ENCODE measurements at places on chromosomes 6 and 20.

- DNase-seq, result no peak
Observed at GRCh38 chr6:33080127-33081089, 4.6 kb downstream of the HLA-DPB1 start.

GRCh38 chr20:43974695-43975094 lies 60.0 kb downstream of the TOX2 start:
- no peak for DNase-seq

GRCh38 chr6:148085631-148086331 lies 256.9 kb upstream of the SASH1 start:
- no peak for DNase-seq

GRCh38 chr20:48189181-48189580 lies 403.9 kb upstream of the SULF2 start:
- DNase-seq, result peak; percentile 52

DNA sequence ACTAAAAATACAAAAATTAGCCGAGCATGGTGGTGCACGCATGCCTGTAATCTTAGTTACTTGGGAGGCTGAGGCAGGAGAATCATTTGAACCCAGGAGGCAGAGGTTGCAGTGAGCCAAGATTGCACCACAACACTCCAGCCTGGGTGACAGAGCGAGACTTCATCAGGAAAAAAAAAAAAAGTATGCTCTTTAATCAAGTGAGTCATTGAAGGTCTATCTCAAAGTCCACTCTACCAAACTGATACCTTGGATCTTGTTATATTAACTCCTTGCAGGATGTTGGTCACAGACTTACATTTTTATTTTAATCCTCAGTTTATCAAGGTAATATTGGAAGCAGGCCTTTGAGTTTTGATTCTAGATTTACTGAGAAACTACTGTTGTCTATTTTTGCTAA lies 348.7 kb downstream of the COL12A1 start:
- no peak for DNase-seq

GRCh38 chr6:13094781-13095425 lies 233.4 kb downstream of the TBC1D7 start:
- DNase-seq, result no peak

GRCh38 chr20:64055893-64056638 lies 6.6 kb upstream of the SOX18 start:
- peak; percentile 63 for DNase-seq

DNA sequence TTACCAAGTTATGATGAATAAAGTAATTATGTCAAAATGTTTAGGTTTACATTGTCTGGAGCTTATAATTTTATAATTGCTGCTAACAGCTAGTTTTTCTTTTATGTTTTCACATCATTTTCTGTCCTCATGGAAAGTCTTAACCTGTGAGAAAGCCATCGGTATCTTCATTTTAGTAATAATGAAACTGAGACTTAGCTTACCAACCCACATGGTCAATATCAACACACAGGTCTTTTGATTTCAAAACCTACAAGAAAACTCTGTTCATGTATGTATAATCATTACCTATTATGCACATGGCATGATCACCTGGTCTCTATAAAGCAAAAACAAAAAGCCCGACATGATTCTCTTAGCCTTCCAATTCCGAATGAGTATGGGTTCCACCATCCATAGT lies 61.9 kb downstream of the KCNQ5 start:
- DNase-seq, result peak; percentile 51

GRCh38 chr6:42960243-42961019 lies at the start of gene GNMT:
Gene GNMT (plus strand): TSS chr6:42960754. CDS start chr6:42960768, 14 bp downstream.
- peak; percentile 63 for DNase-seq

- DNase-seq, result no peak
Observed at GRCh38 chr6:6331946-6332601, 11.6 kb upstream of the F13A1 start.

- DNase-seq, result no peak
Observed at GRCh38 chr6:69164564-69165229, 529.6 kb downstream of the ADGRB3 start.

DNA sequence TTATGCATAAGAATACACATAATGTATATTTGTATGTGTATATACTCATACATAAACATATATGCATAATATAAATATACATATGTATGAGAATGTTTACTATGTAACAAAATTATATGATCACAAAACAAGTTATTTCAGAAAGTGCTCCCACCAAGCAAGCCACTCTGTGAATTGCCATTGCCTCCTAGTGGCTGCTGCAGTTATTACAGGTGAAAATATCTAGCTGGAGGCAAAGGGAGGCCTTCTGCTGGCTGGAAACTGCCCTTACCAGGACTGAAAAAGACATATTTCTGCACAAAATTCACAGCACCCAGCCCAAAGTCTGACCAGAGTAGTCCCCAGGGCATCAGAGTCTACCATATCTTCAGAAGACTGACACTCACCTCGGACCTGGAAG lies 14.4 kb upstream of the ADAM33 start:
- no peak for DNase-seq

GRCh38 chr6:70985156-70985555 lies 28.3 kb upstream of the B3GAT2 start:
- no peak for DNase-seq

DNA sequence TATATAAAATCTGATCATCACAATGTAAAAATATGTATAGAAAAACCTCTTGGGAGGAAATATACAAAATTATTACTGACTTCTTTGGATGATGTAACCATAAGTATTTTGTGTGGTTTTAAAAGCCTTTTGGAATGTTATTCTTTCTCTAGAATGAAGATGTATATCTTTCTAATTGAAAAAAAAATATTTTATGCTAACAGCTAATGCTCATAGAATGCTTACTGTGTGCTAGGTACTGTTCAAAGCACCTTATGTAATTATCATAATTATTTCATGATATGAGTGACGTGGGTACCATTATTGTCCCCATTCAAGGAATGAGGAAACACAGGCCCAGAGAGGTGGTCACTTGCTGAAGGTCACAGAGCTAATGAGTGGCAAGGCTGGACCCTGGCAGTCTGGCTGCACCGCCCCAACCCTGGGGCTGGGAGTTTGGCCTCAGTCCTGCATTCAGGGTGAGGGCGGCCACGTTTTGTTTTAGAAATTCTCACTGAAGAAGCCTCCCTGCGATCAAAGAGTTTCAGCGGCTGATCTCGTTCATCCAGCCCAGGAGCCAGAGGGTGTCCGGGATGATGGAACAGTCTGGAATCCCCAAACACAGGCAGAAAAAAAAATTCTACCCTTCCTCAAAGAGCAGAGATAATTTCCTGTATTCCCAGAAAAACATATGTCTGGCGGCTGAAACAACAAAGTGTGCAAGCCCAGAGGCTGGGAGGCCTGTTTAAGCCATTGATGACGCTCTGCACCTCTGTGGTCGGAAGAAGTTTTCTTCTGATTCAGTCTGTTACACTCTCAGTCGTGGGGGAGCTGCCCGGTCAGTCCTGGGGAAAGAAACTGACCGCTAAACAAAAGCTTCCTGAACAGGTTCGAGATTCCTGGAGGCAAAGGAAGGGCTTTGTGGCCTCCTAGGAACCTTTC lies 37.3 kb downstream of the TFEB start:
- DNase-seq, result no peak

- DNase-seq, result no peak
Observed at GRCh38 chr20:16048876-16049275, 524.4 kb downstream of the KIF16B start.

DNA sequence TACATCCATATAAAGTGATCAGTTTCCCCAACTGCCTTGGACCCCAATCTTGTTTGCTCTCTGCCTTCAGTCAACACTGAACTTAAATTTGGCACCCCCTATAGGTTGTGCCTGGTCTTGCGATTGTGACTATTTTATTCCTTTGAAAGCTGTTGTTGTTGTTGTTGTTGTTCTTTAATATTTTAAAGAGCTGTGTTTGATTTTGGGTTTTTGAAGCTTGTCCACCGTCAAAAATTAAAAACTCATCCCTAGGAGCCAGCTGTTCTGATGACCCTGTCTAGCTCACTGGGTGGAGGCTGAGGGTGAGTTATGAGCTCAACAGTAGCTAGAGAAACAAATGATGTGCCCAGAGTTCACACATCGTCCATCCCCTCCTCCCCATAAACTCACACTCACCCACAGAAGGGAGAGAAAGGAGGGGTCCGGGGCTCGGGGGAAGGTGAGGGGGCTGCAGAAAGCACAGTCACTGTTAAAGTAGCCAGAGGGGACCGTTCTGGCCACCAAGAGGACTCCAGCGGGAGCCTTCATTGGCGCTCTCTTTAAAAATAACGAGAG lies 4.0 kb downstream of the SIM1 start:
- DNase-seq, result no peak

DNA sequence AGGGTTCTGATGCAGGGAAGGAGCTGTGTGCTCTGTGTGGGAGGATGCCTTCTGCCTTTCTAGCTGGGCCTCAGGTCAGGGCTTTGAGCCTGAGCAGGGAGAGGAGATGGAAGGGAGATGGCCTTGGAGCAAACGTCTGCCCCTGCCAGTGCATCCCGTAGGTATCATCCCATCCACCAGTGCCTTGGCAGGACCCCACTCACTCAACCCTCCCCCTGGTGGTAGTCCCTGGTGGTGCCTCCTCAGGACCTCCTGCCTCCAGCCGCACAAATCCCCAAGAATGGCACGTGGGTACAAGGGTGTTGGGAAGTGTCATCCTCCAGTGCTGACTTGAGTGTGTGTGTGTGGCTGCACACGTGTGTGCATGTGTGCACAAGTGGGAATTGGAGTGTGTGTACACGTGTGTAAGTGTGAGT lies 23.1 kb upstream of the MICB start:
- DNase-seq, result no peak

DNA sequence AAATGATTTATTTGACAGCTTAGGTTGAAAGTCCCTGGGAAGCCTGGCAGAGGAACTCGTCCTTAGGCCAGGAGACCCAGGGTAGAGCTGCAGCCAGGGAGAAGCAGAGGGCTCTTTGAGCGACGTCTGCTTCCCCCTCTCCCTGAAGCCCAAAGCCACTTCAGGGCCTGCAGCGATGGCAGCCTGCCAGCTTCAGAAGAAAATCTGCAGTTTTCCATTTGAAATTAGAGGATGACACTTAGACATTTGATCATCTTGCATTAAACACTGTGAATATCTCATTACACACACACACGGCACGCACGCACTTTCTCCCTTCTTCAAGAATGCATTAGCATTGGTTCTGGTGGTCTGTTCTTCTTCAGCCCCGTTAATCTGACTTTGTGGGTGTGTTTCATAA lies 96.5 kb downstream of the PLEKHG1 start:
- no peak for DNase-seq

- DNase-seq, result no peak
Observed at GRCh38 chr6:167714152-167714551, 112.6 kb upstream of the AFDN start.

GRCh38 chr6:126091466-126091865 lies 105.1 kb downstream of the TRMT11 start:
- DNase-seq, result no peak

- no peak for DNase-seq
Observed at GRCh38 chr20:22940350-22940749, 94.8 kb upstream of the SSTR4 start.

DNA sequence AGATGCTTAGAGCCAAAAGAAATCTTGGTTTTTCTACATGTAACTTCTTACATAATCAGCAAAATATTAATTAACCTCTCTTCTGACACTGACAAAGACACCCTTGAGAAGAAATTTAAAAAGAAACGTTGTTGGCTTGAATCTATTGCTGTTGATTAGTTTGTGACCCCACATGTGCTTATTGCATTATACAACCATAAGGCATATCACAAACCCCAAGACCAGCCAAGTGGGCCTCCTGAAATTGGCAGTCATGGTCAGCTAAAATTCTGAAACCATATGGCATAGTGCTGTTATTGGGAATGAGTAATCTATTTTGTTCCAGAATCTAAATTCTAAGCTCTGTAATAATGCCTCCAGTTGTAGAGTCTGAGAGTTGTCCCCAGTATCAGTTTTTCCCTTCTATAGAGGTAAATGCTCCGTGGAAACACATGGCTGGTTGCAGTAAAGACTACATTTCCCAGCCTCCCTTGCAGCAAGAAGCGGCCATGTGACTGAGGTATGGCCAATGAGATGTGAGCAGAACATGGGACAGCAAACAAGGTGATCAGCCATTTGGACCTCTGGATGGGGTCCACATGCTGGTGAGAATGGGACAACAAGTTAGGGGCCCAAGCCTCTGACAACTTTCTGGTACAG lies 42.3 kb upstream of the PTPN1 start:
- no peak for DNase-seq

DNA sequence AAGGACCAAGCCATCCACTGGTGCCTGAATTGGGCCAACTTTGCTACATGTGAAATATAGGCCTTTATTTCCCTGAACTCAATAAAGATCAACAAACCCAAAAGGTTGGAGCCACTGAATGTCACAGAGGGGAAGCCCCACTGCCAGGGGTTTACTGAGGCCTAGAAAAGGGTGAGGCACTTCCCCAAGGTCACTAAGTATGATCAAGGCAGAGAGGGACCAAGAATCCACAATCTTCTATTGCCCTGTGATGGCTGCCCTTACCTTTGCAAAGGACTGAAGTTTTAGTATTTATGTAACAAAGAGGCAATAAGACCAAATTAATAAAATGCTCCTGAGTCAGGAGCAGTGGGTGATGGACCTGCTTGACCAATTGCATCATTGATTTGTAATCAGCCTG lies 18.0 kb downstream of the TREM1 start:
- no peak for DNase-seq

- DNase-seq, result no peak
Observed at GRCh38 chr6:170265655-170266054, 25.2 kb downstream of the DLL1 start.

GRCh38 chr6:86791476-86791875 lies 145.9 kb upstream of the HTR1E start:
- DNase-seq, result no peak

DNA sequence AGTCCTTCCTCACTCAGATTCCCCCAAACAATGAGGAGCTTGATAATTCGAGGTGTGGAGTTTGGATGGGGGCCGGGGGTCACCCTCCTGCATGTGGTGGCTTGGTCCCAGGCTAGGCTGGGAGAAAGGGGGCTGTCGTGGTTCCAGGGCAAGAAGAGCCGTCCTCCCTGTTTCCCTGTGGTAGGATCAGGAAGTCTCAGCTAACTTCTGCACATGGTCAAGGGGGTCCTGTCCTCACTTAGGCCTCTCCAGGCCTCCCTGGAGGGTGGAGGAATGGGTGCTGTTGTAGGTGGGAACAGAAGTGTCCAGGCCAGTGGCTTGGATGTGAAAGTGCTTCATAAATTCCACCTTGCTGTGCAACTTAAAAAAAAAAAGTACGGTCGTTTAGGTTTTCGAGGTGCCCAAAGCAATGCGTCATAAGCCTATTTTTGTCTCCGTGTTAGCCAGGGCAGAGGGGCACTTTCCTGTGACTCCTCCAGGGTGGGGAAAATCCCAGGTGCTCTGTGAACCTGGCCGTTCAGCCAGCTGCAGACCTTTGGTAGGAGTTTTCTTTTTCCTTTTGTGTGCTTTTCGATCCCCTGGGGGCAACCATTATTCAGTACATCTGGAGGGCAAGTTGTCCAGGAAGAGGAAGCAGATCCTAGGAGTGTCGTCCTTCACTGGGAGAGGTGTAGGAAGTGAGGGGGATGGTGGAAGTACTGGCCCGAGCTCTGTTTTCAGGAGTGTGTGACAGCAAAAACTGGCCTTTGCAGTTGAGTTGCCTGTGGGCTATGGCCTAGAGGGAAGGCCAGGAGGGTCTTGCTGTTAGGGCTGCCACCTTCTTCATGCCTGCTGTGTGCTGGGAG lies 9.6 kb downstream of the IGF2R start:
- peak; percentile 49 for DNase-seq
